ENCODE measurements at places on chromosomes 16 and 17. TPM values are rescaled to one million over a fixed set of nuclear protein-coding genes. Genes with fewer than 3 reads are reported as not detected.

EVPLL gene
- total RNA-seq: 0.29 TPM

POLG2 gene
- total RNA-seq: 1.3 TPM

DNA sequence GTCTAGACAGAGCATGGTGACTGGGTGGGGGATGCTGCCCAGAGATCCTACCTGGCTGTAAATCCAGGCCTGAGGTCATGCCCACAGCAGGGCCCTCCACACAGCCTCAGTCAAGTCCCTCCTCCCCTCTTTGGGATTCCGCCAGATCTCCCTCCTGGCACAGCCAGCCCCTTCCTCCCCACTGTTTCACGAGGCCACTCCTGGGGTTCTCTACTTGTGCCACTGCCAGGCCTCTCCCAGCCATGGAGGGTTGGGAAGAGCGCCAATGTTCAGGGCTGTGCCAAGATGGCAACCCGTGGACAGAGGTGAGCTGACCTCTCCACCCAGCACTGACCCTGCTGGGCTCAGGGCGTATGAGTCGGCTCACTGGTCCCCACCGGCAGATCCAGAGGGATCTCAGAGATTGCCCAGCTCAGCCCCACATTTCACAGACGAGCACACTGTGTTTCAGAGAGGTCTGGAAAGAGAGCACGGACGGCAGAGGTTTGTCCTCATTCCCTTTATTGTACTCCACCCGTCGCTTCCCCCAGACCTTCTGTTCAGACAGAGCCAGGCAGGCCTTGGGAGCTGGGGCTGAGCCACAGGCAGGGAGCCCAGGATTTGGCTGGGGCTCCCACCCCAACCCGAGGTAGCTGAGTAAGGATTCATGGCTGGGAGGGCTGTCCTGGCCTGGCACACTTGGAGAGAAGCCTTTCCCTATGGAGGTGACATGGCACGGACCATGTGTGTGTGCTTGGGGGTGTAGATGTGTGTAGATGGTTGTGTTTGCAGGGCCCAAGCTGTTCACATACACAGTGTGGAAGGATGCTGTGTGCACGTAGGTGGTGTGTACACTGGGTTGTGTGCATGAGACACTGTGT, 3.5 kb upstream of the CAMKK1 start:
- no peaks in the 10 kb centered on the region for H3K27me3 ChIP-seq
- peaks cover 37% of the 10 kb centered on the region for H3K4me1 ChIP-seq
- DNase-seq: no peak
- no peak overlapping the region for H3K4me3 ChIP-seq

- no peaks in the 10 kb centered on the region for H3K36me3 ChIP-seq
- peak overlapping the region; percentile 55 for H3K27ac ChIP-seq
- peak overlapping the region; percentile 52 for H3K4me3 ChIP-seq
Measured at GRCh38 chr17:17722081-17722905, 41.0 kb downstream of the RAI1 start.

DNA sequence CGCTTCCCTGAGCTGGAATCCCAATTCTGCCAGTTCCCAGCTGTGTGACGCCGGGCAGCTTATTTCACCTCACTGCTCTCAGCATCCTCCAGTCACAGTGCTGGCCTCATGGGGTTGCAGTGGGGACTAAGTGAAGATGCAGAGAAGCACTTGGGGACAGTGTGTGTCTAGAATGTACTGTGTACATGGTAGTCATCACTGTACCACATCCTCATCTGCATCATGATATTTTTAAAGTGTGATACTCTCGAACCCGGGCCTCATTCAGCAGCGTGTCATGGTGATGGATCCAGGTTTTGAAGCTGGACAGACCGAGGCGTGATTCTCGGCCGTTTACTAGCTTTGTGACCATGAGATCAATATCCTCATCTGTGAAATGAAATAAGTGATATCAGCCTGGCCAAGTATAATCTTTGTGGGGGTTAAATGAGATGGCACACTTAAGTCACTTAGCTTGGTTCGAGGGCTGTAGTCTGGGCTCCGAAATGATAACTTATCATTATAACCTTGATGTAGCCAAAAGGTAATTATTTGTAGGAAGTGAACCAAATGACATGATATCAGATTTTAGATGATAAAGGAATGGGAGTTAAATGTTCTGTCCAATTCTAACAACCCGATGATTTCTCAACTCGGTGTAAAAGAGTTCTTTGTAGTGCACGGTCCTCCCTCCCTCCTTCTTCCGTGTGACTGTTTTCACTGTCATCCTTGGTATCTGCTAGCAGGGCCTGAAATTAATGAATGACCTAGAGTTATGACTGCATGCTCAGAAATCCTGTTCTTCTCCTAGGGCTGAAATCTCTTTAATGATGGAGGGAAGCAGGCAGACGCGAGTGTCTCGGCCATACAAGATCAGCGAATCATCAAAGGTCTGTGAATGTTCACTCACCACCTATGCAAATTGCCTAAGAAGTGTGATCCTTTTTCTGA, 2.0 kb downstream of the KLHL36 start:
- H3K27me3 ChIP-seq: no peaks in the 10 kb centered on the region
- H3K4me1 ChIP-seq: peaks cover 40% of the 10 kb centered on the region
- H3K4me3 ChIP-seq: peak overlapping the region; percentile 73
- H3K27ac ChIP-seq: peak overlapping the region; percentile 97
- peaks cover 46% of the 10 kb centered on the region for H3K36me3 ChIP-seq

PRSS21 gene
- total RNA-seq: not detected

TBX6 gene
- total RNA-seq: 3.8 TPM

DNA sequence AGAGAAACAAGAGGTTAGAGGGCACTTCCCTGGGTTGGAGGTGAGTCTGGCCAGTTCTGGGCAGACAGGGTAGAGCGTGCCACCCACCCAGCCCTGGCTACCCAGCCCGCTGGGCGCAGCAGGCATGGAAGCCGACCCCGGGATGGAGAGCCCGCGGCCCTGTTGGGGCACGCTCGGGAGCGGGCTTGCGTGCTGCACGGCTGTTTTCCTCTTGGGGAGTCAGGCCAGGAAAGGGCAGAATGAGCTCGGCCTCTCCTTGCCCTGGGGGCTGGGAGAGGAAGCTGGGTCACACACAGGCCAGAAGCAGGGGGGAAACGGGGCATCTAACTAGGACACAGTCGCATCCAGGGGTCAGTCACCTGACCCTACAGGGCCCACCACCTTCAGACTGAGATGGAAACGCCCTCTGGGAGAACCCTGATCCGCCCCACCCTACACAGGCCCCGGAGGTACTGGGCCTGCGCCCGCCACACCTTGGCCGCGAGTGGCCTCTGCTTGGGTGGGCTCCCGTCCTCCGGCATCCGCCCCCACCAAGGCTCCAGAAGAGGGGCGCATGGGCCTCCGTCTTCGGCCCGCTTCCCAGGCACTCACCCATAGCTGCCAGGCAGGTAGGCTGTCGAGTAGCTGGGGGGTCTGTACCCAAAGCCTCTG, 1.2 kb downstream of the SOX15 start:
- H3K27ac ChIP-seq: peak overlapping the region; percentile 10
- peaks cover 63% of the 10 kb centered on the region for H3K36me3 ChIP-seq
- no peak for DNase-seq

DNA sequence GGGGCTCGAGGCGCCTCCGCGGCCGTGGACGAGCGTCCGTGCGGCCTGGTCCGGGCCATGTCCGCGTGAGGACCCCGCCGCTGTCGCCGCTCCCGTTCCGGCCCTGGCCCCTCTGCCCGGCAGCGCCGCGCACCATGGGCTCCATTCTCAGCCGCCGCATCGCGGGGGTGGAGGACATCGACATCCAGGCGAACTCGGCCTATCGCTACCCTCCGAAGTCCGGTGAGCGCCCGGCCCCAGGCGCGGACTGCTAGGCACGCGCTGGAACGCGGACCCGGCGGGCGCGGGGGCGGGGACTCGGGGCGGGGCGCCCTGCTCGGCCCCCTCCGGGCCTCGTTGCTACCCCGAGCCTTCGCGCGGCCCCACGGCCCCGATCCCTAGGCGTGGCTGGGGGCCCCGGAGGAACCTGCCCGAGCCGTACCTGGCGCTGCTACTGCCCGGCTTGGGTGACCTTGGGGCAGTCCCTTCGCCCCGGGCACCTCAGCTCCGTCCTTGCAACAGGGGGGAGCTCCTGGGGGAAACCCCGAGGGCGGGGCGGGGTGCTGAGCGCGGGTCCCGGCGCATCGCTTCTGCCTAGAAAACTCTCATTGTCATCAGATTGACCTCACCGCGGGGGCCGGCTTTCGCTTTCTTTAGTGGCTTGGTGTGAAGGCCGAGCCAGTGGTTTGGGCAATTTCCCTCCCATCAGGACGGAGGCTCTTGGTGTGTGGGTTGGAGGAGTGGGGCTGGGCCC, 367 bp downstream of the MGRN1 start:
- peak; percentile 72 for DNase-seq
- H3K4me1 ChIP-seq: peaks cover 44% of the 10 kb centered on the region
- H3K36me3 ChIP-seq: no peaks in the 10 kb centered on the region
- peak overlapping the region; percentile 94 for H3K27ac ChIP-seq
- peak overlapping the region; percentile 65 for H3K4me3 ChIP-seq
- H3K27me3 ChIP-seq: no peaks in the 10 kb centered on the region

KRT36 gene
- not detected for total RNA-seq

SNX20 gene
- total RNA-seq: 0.29 TPM

- H3K4me1 ChIP-seq: peaks cover 9% of the 10 kb centered on the region
- H3K36me3 ChIP-seq: no peaks in the 10 kb centered on the region
- no peak overlapping the region for H3K4me3 ChIP-seq
- peaks cover 22% of the 10 kb centered on the region for H3K27me3 ChIP-seq
Measured at GRCh38 chr17:30093463-30094147, 23.0 kb upstream of the NSRP1 start.

DNA sequence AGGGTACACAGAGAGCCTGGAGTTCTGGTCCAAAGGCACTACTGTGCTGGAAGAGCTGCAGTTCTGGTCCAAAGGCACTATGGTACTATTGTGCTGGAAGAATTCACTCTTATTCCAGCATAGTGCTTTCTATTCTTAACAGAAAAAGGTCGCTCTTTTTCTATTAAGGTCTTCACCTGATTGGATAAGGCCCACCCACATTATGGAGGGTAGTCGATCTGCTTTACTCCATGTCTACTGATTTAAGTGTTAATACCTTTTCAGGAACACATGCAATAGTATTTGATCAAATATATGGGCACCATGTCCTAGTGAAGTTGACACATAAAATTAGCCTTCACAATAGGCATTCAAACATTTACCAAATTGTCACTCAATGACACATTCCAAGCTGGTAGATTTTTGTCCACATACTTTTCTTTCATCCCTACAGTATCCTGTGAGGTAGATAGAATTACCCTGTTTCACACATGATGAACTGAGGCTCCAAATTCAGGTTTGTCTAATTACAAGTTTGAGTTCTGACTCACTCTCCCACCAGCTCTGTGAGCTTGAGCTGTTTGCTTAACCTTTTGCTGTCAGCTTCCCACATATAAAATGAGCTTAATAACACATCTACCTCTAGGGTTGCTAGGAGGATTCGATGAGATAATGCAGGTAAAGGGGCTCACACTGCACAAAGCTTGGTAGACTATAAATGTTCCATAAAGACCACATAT, 129.9 kb downstream of the AIPL1 start:
- H3K27me3 ChIP-seq: peaks cover 48% of the 10 kb centered on the region
- no peak overlapping the region for H3K27ac ChIP-seq
- no peak overlapping the region for H3K4me3 ChIP-seq
- H3K36me3 ChIP-seq: no peaks in the 10 kb centered on the region
- DNase-seq: peak; percentile 9
- no peaks in the 10 kb centered on the region for H3K4me1 ChIP-seq

CORO1A gene
- 30.3 TPM for total RNA-seq

GRCh38 chr16:11708421-11708820, 34.2 kb downstream of the TXNDC11 start:
- H3K27ac ChIP-seq: no peak overlapping the region
- no peak overlapping the region for H3K4me3 ChIP-seq
- no peaks in the 10 kb centered on the region for H3K27me3 ChIP-seq
- peaks cover 63% of the 10 kb centered on the region for H3K36me3 ChIP-seq
- H3K4me1 ChIP-seq: peaks cover 49% of the 10 kb centered on the region

MAP2K6 gene
- total RNA-seq: not detected

MYADML2 gene
- total RNA-seq: not detected

GDPD1 gene
- 2.3 TPM for total RNA-seq

GP1BA gene
- not detected for total RNA-seq

DOC2B gene
- total RNA-seq: 0.45 TPM

OR4D1 gene
- not detected for total RNA-seq

DNA sequence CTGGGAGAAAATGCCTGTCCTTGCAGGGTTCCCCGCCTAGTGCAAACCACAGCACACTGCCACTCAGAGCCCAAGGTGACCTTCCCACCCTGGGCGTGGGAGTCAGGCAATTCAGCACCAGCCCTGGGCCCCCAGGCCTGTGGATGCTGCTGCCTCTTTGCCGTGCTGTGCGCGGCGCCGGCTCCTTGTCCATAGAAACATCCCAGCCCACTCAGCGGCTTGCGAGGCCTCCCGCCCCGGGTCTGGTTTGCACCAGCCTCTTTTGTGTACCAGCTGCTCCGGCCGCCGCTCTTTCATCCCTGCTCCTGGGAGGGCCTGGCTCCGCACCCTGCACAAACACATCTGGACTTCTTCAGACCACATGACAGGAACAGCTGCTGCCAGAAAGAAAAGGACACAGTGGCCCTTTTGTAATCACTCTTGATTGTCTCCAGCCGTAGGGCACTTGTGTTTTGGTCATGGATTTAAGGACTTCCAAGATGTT, 75.4 kb upstream of the SDK2 start:
- no peaks in the 10 kb centered on the region for H3K27me3 ChIP-seq
- no peaks in the 10 kb centered on the region for H3K36me3 ChIP-seq
- H3K4me1 ChIP-seq: peaks cover 6% of the 10 kb centered on the region
- H3K4me3 ChIP-seq: no peak overlapping the region

ENPP7 gene
- not detected for total RNA-seq

DNA sequence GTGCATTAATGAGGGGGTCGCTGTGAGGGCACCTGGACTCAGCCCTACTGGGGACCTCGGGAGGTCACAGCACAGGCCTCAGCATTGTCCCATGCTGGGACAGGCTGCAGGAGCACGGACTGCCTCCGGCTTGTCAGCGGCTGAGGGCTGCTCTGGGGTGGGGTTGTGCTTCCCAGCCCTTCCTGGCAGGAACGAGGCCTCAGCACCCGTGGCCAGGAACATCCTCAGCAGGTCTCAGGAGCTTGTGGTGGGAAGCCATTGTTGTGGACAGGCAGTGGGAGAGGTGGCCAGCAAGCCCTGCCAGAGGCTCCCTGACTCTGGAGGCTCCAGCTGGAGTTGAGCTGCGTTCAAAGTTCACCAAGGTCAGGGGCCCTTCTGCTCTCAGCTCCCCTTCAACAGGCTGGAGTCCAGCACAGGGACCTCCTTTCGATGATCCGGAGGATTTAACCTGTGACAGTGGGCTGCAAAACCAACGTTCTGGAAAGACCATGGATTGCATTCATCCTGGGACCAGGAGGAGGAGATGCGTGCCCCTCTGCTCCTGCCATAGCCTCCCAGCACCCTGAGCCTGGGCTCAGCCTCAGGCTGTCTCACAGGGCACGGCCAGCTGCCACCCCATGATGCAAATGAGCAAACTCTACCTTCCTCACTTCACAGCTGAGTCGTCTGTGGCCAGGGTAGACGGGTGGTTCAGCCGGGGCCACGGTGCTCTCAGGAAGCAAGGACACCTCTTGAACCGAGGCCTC, 32.6 kb downstream of the FOXL1 start:
- H3K4me1 ChIP-seq: no peaks in the 10 kb centered on the region
- DNase-seq: no peak
- H3K36me3 ChIP-seq: no peaks in the 10 kb centered on the region
- H3K4me3 ChIP-seq: no peak overlapping the region
- peaks cover 12% of the 10 kb centered on the region for H3K27me3 ChIP-seq

All from stomach (tissue), 19 donors.